ENCODE measurements at places on chromosomes 5 and 9.

- no peak for DNase-seq
Measured at GRCh38 chr9:115739096-115739875, 414.3 kb upstream of the PAPPA start.

DNA sequence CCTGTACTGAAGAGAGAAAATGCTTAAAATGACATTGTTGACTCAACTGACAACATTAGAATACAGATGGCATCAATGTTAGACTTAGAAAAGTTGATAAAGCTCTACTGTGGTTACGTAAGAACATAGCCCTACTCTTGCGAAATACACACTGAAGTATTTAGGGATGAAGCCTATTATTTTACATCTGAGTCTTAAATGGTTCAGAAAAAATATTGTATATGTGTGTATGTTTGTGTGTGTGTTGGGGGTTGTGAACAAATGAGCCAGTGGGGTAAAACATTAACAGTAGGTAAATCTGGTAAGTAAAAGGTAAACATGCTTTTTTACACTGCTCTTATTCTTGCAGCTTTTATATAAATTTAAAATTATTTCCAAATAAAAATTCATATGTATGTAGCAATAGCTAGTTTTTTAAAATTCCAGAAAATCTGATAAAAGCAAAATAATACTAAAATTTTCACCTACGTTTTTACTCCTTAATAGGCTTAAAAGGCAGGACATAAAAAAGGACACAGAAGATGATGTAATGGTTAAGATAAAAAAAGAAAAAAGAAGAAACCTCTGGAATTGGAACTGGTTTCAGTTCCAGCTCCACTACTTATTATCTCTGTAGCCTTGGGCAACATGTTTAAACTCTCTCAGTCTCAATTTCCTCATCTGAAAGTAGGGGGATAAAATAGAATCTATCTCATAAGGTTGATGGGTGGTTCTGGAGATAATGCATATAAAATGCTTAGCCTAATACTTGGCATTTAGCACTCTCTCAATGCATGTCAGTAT is 44.3 kb downstream of the GARNL3 start:
- no peak for DNase-seq

DNA sequence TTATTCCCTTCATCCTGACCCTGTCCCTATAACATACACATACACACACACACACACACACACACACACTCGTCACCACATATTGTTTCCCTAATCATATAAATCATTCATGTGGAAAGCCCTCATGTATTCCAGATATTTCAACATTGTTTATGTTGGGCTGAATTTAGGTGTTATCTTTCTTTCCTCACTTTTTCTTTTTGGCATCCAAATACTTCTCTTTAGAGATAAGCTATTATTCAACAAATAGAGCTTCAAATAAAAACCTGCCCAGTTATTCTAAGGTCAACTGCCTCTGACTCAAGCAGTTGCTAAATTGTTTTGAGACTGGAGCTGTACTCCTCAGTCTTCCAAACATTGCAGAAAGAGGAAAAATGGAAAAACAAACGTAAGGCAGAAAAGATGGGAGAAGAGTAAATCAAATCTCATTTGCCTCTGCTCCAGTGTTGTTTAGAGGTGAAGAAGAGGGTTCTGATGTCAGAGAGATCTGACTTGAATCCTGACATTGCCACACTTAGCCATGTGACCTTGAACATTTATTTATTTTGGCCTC is 215.7 kb downstream of the GAS1 start:
- DNase-seq, result no peak

DNA sequence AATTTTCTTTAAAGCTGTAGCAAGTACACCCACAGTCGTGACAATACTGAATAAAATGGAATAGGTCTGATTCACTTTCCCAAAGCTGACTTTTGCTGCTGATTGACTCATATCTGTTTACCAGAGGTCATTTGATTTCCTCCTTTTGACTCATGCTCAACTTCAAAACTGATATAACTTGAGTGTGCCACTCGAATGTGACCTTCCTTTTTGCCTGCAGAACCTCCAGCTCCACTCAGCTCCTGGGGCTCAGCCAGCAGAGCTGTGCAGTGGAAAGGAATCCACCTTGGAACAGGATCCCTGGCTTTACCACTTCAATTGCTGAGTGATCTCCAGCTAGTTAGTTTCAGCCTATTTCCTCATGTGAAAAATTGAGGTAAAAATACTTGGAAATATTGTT is 84.1 kb downstream of the FEM1C start:
- no peak for DNase-seq

GRCh38 chr5:58201922-58202648 is 257.8 kb downstream of the PLK2 start:
- no peak for DNase-seq

GRCh38 chr9:106588626-106589025 is 274.3 kb upstream of the ZNF462 start:
- DNase-seq, result no peak

- peak; percentile 60 for DNase-seq
Measured at GRCh38 chr5:142095651-142096330, 12.8 kb upstream of the NDFIP1 start.

DNA sequence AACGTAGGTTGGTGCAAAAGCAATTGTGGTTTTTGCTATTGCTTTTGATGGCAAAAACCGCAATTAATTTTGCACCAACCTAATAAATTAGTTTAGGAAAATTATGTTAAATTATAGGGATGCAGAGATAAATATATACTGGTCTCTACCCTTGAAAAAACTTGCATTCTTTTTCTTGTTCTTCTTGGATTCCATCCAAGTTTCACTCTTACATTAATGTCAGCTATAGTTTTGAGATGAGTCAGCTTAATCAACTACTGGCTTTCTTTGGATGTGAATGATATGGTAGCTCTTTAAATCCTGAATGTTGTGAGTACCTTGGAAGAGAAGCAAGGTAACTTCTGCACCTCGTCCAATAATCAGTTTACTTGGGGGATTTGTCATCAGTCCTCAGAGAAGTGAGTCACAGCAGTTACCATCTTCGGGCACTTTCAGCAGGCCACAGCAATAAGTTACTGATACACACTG is 549.0 kb upstream of the ZNF608 start:
- DNase-seq, result no peak

DNA sequence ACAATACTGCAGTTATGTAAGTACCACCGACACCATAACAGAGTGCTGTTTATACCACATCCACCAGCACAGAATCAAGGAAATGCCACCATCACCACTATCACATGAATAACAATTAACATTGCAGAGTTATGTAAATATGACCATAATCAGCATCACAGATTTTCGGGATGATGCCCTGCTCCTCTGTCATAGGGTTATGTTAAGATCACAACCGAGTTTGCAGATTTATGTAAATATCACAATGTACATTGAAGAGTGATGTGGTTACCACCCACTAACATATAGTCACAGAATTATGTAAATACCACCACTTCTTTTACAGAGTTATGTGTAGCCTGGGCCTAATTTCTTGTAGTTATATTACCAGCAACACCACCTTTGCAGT is 61.8 kb downstream of the SHC3 start:
- no peak for DNase-seq

DNA sequence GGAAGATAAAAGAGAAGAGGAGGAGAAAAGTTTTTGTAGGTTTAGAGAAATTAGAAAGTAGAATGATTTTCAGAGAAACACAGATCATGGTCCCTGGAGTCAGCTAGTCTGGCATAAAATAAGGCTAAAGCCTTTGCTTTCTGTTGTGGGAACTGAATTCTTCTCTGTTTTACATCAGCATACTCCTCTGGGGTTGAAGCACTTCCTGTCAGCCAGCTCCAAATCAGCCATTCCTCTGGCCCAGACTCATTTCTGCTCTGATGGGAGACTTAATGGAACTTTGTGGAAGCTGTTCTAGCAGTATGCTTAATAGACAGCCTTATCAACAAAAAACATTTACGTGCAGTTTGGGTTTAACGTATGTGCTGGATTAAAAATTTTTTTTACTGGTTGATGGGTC is 143.2 kb downstream of the HMHB1 start:
- DNase-seq, result no peak
